ENCODE measurements at places on chromosomes 5 and 9.

DNA sequence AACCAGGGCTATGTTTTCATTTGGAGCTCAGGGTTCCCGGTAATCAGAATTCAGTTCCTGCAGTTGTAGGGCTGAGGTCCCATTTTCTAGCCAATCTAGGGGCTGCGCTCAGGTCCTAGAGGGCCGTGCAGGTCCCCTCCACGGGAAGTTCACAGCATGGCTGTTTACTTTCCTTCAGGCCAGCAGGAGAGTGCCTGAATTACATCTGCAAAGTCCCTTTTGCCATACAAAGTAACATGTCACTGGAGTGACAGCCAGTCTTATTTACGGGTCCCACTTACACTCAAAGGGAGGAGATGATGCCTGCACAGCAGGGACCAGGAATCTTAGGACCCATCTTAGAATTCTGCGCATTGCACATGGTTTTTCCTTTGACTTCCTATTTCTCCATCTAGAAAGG is 29.9 kb upstream of the TGFBI start:
- no peak for DNase-seq

DNA sequence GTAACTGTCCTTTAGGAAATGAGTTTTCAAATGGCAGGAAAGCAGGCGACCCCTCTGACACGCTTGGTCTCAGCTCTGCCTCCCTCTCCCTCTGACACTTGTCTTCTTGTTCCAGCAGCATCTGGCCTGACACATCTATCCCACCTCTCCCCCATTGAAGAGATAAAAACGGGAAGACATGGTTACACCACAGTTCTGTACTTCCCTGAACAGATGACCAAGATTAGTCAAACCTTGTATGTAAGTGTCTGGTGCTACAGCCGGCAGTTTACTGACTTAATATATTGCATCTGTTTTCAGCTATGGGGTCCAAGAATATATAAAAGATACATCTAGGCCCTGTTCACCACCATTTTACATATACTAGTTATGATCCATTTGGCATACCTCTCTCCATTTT is 29.6 kb upstream of the MLLT3 start:
- DNase-seq = no peak

- DNase-seq = no peak
These were observed 145.9 kb downstream of the DROSHA start for GRCh38 chr5:31385774-31386537.

DNA sequence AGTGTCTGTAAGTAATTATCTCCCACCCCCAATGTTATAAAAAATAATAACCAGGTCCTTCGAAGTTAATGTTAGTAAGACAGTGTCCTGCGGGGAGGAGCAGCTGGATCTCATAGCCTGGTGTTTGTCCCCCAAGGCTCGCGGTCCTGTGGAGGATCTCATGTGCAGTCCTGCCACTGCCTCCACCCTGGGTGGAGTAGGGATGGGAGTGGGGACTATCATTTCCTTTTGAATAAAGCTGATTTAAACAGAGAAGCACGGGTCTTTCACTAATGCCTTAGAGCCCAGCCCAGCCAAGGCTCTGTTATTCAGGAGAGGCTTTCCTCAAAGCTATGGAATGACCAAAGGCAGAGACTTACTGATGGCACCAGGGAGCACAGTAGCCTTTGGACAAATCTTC is 40.2 kb downstream of the SUB1 start:
- DNase-seq = no peak

- DNase-seq = no peak
These were observed 160.0 kb downstream of the RMI1 start for GRCh38 chr9:84140535-84141101.

GRCh38 chr5:157772127-157772526 is 28.6 kb downstream of the LSM11 start:
- no peak for DNase-seq

- DNase-seq = no peak
These were observed 85.9 kb downstream of the ERBIN start for GRCh38 chr5:66012271-66012670.
